Small intestine (tissue), 16 donors: ENCODE measurements at places on chromosomes 3 and 15.

GRCh38 chr3:72465853-72466252 is 382.4 kb downstream of the SHQ1 start:
- no peak for DNase-seq

GRCh38 chr3:194109192-194109863 is 26.6 kb upstream of the HES1 start:
- no peak for DNase-seq

GRCh38 chr15:50134524-50135024 is 15.5 kb upstream of the ATP8B4 start:
- DNase-seq: no peak

- DNase-seq: peak; percentile 19
Observed at GRCh38 chr3:134754768-134755559, 40.1 kb upstream of the EPHB1 start.

GRCh38 chr3:168138421-168138820 is 42.7 kb upstream of the GOLIM4 start:
- no peak for DNase-seq

GRCh38 chr3:30776186-30776815 is 118.2 kb downstream of the GADL1 start:
- no peak for DNase-seq

DNA sequence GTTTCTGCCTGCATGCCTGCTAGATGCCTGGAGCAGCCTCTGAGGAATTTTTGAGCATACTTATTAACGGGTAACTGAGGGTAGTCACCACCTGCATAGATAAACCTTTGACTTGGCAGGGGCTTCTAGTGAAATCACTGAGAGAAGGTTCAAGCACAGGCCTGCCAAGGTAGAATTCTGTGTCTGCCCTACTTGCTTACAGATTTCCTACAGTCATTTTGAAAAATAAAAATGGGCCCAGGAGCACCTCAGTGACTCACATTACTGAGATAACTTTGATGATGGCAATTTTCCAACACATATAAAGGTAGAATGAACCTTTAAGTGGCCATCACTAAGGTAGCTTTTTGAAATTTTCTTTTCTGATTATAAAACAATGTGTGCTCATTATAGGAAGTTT is 10.8 kb downstream of the CRTAP start:
- no peak for DNase-seq

DNA sequence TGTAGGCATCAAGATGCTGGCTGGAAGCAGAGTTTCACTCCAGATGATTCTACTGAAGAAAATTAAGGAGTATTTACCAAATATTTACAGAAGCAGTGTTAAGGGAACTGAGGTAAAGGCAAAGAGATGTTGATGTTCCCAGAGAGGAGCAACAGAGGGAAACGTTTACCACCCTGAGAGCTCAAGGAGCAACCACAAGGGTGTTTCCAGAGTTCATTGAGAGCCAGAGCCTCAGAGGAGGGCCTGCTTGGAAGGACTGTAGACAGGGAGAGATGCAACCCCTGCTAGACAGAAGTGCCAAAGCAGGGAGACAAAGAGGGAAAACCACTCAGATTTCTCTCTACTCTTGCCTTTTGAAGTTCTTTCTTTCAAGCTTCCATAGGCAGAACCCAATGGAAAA is 474.5 kb downstream of the RBMS3 start:
- no peak for DNase-seq

- no peak for DNase-seq
Observed at GRCh38 chr3:184059424-184059823, 6.6 kb downstream of the HTR3C start.

DNA sequence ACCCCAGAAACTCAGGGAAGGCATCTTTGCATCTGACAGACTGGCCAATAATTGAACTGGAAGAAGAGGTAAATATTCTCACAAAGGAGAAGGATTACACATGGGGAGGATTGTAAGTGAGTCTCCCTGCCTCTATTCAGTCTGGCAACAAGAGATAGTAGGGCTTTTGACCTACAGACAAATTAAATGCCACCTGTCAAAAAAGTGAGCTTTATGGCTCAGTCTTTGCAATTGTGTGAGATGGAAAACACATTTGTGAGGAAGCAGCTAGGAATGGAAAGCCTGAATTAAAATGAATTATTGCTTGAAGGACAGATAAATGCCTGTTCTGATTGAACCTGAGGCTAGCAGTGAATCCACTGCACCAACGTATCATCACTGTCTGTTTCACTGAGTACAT is 173.3 kb upstream of the GOLIM4 start:
- DNase-seq: no peak

DNA sequence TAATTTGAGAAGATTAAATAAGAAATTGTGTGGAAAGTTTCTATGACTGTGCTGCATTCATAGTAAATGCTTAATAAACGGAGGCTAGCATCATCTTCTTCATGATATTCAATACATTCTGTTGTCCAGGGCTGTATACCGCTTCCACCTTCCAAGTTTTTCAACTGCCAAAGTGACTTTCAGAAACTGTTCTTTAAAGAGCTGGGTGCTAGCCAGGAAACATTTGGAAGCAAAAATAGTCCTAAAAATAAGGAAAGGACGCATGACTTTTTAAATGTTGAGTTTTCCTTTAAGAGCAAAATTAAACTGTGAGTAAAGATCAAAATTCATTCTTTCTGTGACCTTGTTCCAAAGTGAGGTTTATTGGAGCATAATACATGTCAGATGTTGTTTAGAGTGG is 9.4 kb upstream of the ERC2 start:
- DNase-seq: no peak

GRCh38 chr3:26652164-26652563 is 29.6 kb downstream of the LRRC3B start:
- DNase-seq: no peak

- DNase-seq: no peak
Observed at GRCh38 chr15:76313731-76314130, 2.5 kb upstream of the ETFA start.

- no peak for DNase-seq
Observed at GRCh38 chr3:65265511-65265910, 577.7 kb upstream of the ADAMTS9 start.

GRCh38 chr3:34837848-34838741 is 801.2 kb upstream of the ARPP21 start:
- DNase-seq: no peak

DNA sequence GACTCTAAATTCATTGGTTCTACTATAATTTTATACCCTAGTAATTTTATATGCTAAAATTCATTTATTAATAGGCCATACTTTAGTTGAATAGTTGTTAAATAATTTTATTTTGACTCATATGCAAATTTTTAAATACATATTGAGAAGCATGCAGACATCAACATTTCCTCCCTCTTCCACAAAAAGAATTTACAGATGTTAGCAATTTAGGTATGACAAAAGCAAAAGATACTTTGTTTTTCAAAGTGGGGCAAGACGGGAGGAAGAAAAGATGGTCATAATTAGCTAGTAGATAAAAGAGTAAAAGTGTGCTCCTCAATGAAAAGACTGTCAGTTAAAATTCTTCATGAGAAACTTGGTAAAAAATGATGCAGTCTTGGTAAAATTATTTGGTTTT is 148.9 kb upstream of the TSPAN3 start:
- DNase-seq: no peak

DNA sequence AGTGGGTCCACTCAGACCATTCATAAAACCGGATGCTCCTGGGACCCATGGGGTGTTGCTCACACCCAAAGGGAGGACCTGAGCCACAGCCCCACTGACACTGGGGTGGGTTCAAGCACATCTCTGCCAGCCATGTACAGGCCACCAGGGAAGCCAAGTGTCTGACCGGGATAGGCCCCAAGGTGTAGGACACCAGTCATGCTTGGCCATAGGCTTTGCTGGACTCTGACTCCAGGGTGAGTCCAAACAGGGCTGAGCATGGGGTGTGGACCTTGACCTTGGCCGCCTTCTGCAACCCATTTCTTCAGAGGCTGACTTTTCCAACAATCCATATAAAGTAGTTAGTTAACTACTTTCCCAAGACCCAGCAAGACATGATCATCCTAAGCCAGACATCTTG is 31.4 kb upstream of the DUSP7 start:
- peak; percentile 69 for DNase-seq

- no peak for DNase-seq
Observed at GRCh38 chr3:51955175-51955892, at the start of gene GPR62. Gene GPR62, plus strand, starts transcription at chr3:51955381. Its CDS starts 272 bp downstream, at chr3:51955653.

- DNase-seq: no peak
Observed at GRCh38 chr15:64282701-64283100, 73.3 kb downstream of the CSNK1G1 start.

DNA sequence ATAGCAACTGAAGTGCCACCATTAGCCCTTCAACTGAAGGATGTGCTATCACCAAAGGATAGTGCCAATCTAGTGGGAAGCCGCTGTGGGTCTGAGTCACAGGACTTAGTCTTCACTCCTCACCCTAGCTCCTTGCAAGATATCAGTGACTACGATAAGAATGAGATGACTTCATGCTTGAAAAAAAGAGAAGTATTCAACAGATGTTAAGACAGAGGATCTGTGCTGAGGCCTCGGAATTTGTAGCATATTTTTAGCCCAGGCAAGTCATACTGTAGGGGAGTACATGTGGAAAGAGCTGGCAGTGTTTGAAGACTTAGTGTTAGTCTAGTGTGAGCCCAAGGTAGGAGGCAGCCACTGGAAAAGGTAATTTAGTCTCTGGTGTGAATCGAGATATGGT is 270.7 kb upstream of the LRTM1 start:
- no peak for DNase-seq

GRCh38 chr3:15291589-15292541 is 40.5 kb downstream of the SH3BP5 start:
- no peak for DNase-seq

- no peak for DNase-seq
Observed at GRCh38 chr3:13217736-13218540, 144.7 kb upstream of the IQSEC1 start.

DNA sequence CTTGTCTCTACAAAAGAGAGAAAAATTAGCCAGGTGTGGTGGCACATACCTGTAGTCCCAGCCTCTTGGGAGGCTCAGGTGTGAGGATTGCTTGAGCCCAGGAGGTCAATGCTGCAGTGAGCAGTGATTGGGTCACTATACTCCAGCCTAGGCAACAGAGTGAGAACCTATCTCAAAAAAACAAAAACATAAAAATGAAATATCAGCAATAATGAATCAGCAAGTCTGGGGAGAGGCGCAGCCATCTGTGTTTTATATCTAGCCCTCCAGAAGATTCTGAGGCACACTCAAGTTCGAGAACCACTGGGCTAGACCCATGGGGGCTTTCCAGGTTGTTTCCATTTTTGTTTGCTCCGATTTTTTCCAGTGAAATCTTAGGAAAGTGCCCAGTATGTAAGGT is 88.1 kb upstream of the BCL6 start:
- no peak for DNase-seq

DNA sequence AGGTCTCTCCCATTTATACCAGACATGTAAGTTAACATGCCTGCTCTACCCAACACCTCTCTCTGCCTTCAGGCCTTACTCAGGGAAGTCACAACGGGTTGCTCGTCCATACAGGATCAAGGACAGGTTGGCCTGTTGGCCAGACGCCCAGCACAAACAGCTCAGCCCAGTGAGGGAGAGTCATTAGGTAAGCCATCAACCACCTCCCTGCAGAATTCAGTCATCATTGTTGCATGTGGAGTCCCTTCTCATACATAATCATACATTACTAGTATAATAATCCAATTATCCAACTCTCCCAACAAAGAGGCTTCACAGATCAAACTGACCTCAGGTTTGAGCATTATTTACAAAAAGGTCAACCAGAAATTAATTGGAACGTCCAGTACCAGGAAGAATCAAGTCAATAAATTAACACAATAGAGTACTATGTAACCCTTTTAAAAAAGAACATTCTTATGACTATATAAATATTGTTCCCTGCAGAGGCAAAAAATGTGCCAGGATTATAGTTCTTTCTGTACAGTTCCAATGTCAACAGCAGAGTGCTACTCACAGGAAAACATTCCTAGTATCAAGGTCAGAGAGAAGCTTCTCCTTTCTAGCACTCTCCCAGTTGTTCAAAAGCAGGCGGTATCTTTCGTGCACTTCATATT is 33.2 kb downstream of the HOMER2 start:
- DNase-seq: peak; percentile 61

- DNase-seq: no peak
Observed at GRCh38 chr3:12878141-12878574, 36.8 kb upstream of the RPL32 start.

- DNase-seq: no peak
Observed at GRCh38 chr15:40314723-40315276, 7.1 kb upstream of the PLCB2 start.
